Osteocyte (in vitro differentiated cells): ENCODE measurements at places on chromosomes 7 and 10. TPM values are rescaled to one million over a fixed set of nuclear protein-coding genes. Genes with fewer than 3 reads are reported as not detected.

The ZKSCAN5 gene
- 11.6 and 12.1 TPM in 2 replicates for total RNA-seq

The DENND11 gene
- 10.6 and 12.3 TPM in 2 replicates for total RNA-seq

The PLEKHS1 gene
- total RNA-seq, result 0.11 TPM in 1 of 2 replicates, not detected in the other

The BCAP29 gene
- 59.5 and 62.5 TPM in 2 replicates for total RNA-seq

DNA sequence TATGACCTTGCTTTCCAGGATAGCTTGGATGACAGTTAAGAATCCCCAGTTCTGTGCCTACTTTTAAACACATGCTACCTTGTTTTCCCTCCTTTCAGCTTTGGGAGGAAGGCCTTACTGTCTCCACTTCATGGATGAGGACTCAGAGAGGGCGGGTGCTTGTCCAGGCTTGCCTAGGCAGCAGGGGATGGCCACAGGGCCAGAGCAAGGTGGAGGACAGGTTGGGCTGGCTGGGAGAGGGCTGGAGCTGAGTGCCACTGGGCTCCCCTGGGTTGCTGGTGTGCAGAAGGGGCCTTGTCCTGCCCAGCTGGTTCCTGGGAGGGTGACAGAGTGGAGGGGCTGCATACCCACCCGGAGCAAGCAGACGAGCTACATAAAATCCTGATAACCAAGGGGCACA, 117.8 kb downstream of the GRK5 start:
- peaks cover 4% of the 10 kb centered on the region for H3K4me1 ChIP-seq
- H3K36me3 ChIP-seq, result peaks cover 22% of the 10 kb centered on the region
- DNase-seq, result no peak
- no peak overlapping the region for H3K4me3 ChIP-seq

DNA sequence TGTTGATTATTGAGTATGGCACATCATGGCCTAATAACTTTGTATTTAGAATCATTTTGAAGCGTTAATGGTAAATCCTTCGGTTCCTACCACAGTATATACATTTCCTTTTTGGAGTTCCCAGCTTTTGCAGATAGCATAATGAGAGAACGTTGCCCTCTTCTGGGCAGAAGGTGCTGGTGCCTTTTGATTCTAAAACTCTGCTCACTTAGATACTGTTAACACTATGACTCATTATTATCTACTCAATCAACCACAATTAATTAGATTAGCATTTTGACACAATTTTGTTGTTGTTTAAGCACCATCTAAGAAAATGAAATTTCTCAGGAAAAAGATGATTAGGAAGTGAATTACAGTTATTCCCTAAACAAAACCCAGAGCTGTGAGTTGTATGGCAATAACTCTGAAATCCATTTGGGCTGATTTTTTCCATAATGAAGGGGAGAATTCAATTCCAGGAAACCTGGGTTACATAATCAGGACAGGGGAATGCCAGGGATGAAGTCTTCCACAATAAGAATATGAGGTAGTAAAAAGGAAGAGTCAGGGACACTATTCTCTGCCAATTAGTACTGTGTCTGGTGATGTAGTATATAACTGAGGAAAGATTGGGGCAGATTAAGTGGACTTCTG, 11.5 kb upstream of the DLD start:
- peaks cover 2% of the 10 kb centered on the region for H3K4me1 ChIP-seq
- H3K4me3 ChIP-seq, result no peak overlapping the region
- H3K27ac ChIP-seq, result no peak overlapping the region
- no peak for DNase-seq

DNA sequence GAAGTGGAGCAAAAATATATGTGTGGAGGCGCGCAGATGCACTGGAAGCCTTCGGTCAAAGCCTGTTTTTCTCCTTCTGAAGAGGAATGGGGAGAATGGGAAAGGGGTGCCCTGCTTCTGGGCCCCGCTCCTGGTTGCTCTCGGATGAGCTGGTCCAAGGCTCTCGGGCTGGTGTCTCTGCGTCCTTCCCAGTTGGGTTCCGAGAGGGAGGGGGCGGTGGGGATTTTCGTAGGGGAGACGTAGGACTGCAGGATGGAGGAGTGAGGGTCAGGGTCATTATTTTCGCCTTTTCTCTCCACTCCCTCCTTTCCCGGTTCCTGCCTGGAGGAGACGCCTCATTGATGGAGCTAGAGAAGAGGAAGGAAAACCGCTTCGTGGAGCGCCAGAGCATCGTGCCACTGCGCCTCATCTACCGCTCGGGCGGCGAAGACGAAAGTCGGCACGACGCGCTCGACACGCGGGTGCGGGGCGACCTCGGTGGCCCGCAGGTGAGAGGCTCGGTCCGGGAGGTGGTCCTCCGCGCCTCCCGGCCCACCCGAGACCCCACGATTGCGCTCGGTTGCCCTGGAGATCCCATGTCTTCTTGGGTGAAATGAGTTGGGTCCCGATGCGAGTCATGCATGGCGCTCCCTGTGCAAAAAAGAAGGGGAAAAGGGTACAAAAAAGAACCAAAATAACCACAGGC, 790 bp downstream of the ADAM22 start:
- H3K4me3 ChIP-seq, result peak overlapping the region; percentile 91
- no peaks in the 10 kb centered on the region for H3K36me3 ChIP-seq
- peaks cover 46% of the 10 kb centered on the region for H3K27me3 ChIP-seq
- DNase-seq, result no peak

DNA sequence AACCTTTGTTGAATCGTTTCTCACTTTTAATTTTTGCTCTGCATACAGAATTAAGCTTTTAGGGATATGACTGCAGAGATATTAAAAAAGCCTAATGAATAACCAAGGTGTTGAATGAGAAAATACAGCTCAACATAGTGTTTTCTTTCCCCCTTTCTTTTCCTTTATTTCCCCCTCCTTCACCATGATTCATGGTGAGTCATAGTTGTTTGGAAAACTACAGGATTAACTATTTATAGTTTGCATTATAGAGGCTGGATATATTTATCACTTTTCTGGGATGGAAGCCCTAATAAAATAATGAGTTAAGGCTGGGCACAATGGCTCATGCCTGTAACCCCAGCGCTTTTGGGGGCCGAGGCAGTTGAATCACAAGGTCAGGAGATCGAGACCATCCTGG, 115.0 kb downstream of the DNAJB9 start:
- H3K4me3 ChIP-seq, result no peak overlapping the region
- no peaks in the 10 kb centered on the region for H3K36me3 ChIP-seq
- H3K4me1 ChIP-seq, result no peaks in the 10 kb centered on the region
- peaks cover 12% of the 10 kb centered on the region for H3K27me3 ChIP-seq

- H3K4me1 ChIP-seq, result no peaks in the 10 kb centered on the region
- H3K4me3 ChIP-seq, result no peak overlapping the region
- no peaks in the 10 kb centered on the region for H3K27me3 ChIP-seq
- H3K27ac ChIP-seq, result no peak overlapping the region
- DNase-seq, result no peak
- no peaks in the 10 kb centered on the region for H3K36me3 ChIP-seq
Measured at GRCh38 chr7:65429642-65430343, 56.1 kb downstream of the ZNF92 start.

GRCh38 chr10:5373307-5373706, 8.5 kb downstream of the UCN3 start:
- peaks cover 23% of the 10 kb centered on the region for H3K27me3 ChIP-seq
- H3K36me3 ChIP-seq, result no peaks in the 10 kb centered on the region
- H3K4me3 ChIP-seq, result no peak overlapping the region
- H3K4me1 ChIP-seq, result no peaks in the 10 kb centered on the region
- no peak for DNase-seq

DNA sequence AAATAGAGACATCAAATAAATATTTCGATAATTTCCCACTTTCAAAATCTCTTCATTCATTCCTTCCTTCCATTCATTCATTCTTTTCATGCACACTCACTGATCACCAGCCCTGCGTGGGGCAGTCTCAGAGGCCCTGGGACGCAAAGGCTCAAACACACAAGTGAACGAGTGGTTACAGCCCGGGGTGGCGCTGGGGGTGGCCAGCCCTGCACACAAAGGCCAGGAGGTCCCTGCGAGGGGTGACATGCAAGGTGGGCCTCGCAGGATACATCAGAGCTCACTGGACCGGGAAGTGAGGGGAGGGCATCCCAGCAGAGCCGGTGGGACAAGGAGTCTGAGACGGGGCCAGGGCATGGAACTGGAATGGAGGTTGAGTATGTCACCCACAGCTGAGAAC, 29.9 kb upstream of the TTYH3 start:
- no peak overlapping the region for H3K27ac ChIP-seq
- no peak overlapping the region for H3K4me3 ChIP-seq
- peaks cover 26% of the 10 kb centered on the region for H3K36me3 ChIP-seq
- H3K27me3 ChIP-seq, result no peaks in the 10 kb centered on the region

DNA sequence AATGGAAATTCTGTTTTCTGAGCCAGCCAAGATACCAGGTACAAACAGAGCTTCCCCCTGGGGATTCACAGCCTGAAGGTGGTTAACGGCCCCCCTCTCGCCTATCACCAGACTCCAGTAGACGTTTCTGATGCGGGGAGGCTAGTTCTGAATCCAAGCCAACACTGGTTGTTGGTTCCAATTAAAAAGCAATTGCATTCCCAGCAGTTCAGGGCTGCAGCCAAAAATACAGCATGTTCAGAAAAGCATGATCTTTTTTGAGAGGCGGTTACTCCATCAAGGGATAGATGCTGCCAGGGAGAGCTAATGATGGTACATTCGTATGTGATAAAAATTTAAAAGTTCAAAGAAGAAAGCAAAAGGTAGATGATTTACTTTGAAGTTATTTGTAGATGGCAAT, 481.0 kb downstream of the GALNT17 start:
- H3K36me3 ChIP-seq, result no peaks in the 10 kb centered on the region
- no peaks in the 10 kb centered on the region for H3K27me3 ChIP-seq
- DNase-seq, result no peak
- peak overlapping the region; percentile 70 for H3K27ac ChIP-seq

DNA sequence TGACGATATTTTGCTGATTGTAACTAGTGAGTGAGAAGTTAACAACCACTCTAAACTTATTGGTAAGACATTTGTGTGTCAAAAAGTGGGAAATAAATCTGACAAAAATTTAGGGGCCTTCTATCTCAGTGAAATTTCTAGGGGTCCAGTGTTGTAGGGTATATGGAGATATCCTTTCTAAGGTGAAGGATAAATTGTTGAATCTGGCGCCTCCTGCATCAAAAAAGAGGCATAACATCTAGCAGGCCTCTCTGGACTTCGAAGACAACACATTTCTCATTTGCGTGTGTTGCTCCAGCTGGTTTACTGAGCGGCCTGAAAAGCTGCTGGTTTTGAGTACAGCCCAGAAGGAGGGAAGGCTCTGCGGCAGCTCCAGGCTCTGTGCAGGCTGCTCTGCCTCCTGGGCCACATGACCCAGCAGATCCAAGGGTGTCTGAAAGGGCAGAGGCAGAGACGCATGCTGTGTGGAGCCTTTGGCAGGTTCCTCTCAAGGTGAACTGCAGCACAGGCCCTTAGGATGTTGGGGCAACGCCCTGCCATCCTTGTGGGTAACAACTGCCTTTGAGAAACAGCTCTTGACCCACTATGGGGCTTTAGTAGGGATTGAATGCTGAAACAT, 72.4 kb downstream of the LMBR1 start:
- peaks cover 1% of the 10 kb centered on the region for H3K4me1 ChIP-seq
- H3K27ac ChIP-seq, result no peak overlapping the region
- H3K4me3 ChIP-seq, result no peak overlapping the region
- DNase-seq, result no peak
- peaks cover 2% of the 10 kb centered on the region for H3K36me3 ChIP-seq

DNA sequence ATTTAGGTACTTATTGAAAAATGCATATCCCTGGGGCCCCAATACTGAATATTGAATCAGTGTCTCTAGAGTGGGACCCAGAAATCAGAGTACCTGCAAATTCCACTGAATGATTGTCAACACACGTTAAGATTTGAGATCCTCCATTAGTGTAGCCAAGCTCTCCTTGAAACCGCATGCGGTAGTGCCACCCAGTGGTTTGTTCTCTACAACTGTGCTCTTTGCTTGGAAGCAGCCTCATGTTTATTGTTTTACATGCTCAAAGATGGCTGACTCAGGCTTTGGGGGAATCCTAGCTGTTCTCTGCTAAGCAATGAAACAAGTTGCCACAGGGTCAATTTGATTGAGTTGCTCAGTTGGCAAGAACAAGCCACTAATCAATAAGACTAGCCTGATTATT, 340.2 kb upstream of the CELF2 start:
- no peak for DNase-seq
- H3K4me1 ChIP-seq, result peaks cover 9% of the 10 kb centered on the region
- no peak overlapping the region for H3K27ac ChIP-seq

DNA sequence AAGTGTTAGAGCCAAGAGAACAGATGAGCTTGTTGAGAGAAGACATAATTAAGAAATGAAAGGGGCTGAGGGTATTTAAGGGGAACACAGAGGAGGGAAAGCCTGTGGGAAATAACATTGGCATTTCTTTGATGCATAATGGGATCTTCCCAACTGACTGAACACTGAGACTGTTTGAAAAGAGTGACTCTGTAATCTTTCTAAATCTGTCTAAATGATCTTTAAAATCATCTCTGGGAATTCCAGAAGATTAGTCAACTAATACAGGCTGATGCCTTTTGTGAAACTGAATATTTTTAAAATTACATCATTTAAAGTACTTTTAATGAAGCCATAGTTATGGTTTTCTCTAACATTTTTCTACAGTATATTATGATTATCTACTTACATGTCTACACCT, 17.4 kb upstream of the SLC35G1 start:
- no peak for DNase-seq
- H3K27ac ChIP-seq, result no peak overlapping the region
- H3K27me3 ChIP-seq, result peaks cover 4% of the 10 kb centered on the region
- H3K4me1 ChIP-seq, result peaks cover 13% of the 10 kb centered on the region
- no peak overlapping the region for H3K4me3 ChIP-seq
- H3K36me3 ChIP-seq, result no peaks in the 10 kb centered on the region

DNA sequence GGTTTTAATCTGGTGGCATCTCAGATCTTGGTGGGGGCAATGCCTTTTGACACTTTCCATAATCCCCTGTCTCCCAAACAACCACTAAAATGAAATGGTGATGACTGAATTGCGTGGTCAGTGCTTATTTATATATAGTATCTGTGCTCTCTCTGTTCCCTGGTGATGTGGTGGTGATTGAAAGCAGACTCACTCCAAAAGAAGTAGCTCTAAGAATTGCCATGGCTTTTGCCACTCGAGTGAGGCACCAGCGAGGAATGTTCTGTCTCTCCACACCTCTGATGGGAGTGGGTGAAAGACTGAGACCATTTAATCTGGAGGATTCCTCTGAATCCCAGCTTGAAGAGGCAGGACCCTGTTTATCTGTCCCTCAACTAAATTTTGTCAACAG, 2.8 kb downstream of the DUSP5 start:
- peaks cover 3% of the 10 kb centered on the region for H3K36me3 ChIP-seq
- no peaks in the 10 kb centered on the region for H3K27me3 ChIP-seq
- peak overlapping the region; percentile 89 for H3K4me3 ChIP-seq
- H3K4me1 ChIP-seq, result peaks cover 76% of the 10 kb centered on the region
- peak overlapping the region; percentile 88 for H3K27ac ChIP-seq
- no peak for DNase-seq
